ENCODE measurements at places on chromosomes 4 and X.

GRCh38 chr4:145047151-145047550, 50.8 kb downstream of the ANAPC10 start:
- no peak for DNase-seq

- DNase-seq, result no peak
Measured at GRCh38 chr4:169241464-169241863, 29.3 kb downstream of the SH3RF1 start.

GRCh38 chrX:76555816-76556215, 128.3 kb downstream of the MAGEE1 start:
- DNase-seq, result no peak

- peak; percentile 62 for DNase-seq
Measured at GRCh38 chr4:87031920-87032319, 97.1 kb downstream of the AFF1 start.

GRCh38 chrX:118976599-118977340, 2.4 kb downstream of the LONRF3 start:
- DNase-seq, result no peak

GRCh38 chr4:139666735-139667281, 1.2 kb downstream of the MGST2 start:
- DNase-seq, result peak; percentile 11

GRCh38 chrX:3697220-3697684, 16.2 kb downstream of the PRKX start:
- DNase-seq, result no peak

- no peak for DNase-seq
Measured at GRCh38 chr4:384311-385010, 46.8 kb downstream of the ZNF141 start.

DNA sequence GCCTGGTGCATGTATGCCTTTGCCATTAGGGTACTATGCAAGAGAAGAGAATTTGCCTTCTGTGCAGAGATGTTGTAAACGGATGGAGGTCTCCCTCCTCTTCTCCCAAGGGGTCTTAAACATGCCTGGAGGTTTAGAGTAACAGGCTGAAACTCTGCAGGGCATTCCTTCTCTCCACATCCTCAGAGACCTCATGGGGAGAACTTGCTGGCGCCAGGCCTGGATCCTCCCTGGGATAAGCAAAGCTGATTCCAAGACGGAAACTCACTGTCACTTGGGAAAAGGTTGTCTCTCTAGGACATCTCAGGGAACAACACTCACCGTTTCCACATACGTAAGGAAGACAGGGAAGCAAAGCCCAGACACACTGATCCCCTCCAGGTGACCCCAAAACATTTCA, 76.9 kb upstream of the GPM6B start:
- no peak for DNase-seq

DNA sequence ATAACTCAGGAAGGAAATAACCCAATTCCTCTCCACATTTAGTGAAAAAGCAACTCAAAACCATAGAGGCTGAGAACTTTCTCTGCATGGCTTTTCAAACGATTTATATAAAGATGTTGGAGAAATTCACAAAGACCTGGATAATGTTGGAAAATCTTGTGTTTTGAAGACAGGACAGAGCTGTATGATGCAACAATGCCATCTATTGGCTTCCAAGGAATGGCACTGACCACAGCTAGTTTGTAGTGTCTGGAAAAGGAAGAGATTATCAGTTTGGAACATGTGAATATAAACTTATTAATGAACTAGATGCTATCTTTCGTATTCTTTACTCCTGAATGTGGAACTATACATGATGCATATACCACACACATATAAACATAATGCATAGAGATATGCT, 503.6 kb downstream of the IL1RAPL1 start:
- DNase-seq, result peak; percentile 53

DNA sequence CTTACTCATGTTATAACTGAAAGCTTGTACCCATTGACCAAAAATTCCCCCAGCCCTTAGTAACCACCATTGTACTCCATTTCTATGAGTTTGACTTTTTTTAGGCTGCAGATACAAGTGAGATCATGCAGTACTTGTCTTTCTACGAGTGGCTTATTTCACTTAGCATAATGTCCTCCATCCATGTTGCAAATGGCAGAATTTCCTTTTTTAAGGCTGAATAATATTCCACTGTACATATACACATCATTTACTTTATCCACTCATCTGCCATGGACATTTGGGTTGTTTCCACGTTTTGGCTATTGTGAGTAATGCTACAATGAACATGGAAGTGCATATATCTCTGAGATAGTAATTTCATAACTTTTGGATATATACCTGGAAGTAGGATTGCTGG, 10.4 kb downstream of the RBM3 start:
- no peak for DNase-seq
